GM04503 (cell line): ENCODE measurements at places on chromosomes 12 and 14.

- DNase-seq = no peak
These were observed 21.4 kb downstream of the SOCS2 start for GRCh38 chr12:93593843-93594242.

GRCh38 chr12:116024769-116025168 is 252.7 kb downstream of the MED13L start:
- no peak for DNase-seq

DNA sequence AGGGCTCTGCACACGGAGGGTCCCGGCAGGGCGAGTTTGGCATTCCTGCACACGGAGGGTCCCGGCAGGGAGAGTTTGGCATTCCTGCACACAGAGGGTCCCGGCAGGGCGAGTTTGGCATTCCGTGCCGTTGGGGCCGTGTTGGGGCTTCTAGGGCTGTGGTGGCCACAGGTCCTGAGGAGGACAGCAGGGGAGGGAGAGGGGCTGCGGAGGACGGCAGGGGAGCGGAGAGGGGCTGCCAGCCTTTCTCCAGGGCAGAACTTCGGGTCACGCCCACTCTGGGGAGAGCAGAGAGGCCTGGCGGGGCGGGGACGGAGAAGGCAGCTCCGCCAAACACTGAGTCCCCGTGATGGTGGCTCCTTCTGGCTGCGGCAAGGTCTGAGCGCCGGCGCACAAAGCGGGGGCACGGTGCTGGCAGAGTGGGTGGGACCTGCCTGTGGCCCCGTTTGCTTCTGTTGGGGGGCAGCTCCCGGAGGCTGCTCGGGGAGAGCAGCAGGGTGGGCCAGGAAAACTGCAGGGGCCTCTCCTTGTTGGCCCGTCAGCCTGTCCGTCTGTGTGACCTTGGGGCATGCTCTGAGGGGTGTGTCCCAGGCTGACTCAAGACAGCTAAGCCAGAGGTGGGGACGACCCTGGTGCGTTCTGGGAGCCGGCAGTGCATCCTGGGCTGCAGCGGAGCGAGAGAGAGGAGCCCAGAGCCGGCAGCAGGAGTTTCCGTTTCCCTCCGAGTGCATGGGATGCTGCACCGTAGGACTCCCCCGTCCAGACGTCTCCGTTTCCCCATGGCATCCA is 60.2 kb downstream of the LRCOL1 start:
- DNase-seq = no peak

DNA sequence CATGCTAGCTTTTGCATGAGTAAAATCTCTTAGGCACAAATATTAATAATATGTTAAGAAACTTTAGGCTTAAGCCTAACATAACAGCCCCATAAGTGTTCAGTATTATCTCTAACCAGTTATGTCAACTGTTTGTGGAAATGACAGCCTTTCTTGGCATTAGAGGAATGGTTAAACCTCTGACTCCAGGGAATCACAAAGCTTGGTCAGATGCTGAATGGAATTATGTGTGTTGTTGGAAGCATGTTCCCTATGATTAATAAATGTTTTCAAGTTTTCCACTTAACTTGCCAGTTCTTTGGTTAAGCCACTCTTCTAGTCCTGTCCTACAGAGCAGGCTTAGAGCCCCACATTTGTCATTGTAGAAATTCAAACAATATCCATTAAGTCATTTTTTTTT is 17.0 kb downstream of the PSEN1 start:
- DNase-seq = peak; percentile 69

DNA sequence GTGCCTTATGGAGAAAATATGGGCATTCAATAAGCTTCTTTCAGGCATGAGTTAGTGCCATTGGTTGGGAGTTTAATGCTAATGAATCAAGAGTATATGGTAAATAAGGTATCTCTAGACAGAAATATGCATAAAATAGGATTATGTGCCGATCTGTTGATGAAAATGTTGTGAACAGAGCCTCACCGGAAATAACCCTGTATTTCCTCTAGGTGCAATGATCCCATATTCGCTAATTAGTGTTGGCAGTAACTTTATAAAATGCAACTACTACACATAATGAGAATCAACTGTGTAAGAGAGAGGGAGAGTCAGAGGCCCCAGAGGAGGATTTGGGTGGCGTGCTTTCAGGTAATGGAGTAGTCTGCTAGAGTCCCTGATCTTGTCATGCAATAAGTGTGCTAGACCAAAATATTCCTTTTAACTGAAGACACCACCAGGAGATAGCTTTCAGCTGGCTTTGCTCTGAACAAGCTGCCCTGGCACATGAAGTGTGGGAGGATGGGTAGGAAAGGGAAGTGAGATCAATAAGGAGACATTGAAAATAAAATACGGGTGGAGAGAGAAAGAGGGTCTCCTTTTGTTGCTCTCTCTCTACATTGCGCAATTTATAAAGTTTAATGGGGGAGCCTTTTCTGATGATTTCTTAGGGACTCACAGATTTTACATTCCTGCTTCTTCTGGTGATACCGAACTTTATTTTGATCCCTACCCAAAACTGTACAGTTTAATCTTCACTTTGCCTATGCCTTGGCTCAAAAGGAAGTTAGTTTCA is 68.6 kb upstream of the PLXNC1 start:
- DNase-seq = no peak

GRCh38 chr14:66056268-66056907 is 429.8 kb upstream of the CCDC196 start:
- DNase-seq = no peak
